ENCODE measurements at places on chromosomes 13 and 19. TPM values are rescaled to one million over a fixed set of nuclear protein-coding genes. Genes with fewer than 3 reads are reported as not detected.

- no peak for DNase-seq
Measured at GRCh38 chr19:9799162-9799561, 19.7 kb downstream of the FBXL12 start.

- DNase-seq, result no peak
Measured at GRCh38 chr13:65990684-65991083, 1239.5 kb downstream of the PCDH9 start.

DNA sequence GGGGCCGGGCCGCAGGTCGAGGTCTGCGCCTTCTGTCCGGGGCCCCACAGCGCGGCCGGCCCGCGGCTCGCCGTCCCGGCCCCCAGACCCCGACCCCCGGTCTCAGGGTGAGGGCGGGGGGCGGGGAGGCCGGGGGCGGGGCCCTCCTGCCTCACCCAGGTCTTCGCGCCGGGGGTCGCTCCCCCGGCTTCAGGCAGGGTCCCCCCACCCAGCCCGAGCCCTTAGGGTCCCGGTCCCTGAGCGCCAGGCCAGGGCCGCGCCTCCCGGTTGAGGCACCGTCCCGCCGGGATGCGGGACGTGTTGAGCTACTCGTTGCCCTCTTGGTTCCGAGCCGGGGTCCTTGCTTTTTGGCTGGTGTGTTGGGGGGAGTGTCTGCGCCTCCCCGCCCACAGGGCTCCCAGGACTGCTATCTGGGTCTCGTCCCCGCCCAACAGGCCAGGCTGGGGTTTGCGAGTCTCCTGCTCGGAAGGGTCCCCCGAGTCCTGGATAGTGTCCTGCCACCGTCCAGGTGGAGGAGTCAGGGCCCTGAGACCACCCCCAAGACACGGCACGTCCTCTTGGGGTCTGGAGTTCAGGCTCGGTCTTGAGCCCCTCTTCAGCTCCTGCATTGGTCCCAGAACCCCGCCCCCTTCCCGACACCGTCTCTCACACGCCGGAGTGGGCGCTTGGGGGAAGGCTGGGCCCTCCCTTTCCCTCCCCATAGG is 452 bp downstream of the PIAS4 start:
- peak; percentile 66 for DNase-seq

DNA sequence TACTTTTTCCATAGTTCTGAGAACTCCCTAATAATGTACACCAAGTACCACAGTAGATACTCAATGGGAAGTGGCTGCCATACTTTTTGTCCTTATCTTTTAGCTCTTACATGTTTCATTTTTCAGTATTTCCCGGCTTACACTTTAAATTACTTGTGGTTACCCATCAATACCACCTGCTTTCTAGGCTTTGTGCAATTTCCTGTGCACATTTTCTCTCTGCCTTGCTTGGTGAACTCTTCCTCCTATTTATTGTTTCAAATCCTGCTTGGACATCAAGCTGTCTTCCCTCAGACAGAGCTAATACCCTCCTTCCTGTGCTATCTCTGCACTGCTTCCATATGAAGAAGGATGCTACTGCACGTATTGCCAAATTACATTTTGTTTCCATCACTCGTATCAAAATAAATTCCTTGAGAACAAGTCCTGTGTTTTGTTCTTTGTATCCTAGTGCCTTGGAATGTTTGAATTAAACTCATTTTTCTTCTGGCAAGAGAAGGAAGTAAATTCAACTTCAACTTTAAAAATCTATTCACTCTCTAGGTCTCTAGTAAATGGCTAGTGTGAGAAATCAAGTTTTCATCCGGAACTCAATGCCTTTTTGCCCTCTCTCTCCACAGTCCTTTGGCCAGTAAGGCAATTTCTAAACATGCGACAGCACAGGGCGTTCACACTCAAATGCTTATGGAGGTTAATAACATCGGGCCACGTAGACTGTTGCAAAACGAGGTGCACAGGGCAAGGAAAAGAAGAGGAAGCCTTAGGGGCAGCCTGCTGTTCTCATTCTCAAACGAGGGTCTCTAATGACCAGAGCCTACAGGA is 5.6 kb downstream of the ZAR1L start:
- DNase-seq, result no peak

- DNase-seq, result peak; percentile 81
Measured at GRCh38 chr13:60397704-60398378, 821 bp downstream of the TDRD3 start.

ZNF837 gene
- 0.22 TPM for total RNA-seq

- no peak for DNase-seq
Measured at GRCh38 chr13:25198647-25199046, 26.6 kb upstream of the AMER2 start.

GRCh38 chr13:108595436-108596274 is 33.8 kb upstream of the MYO16 start:
- DNase-seq, result no peak

DNA sequence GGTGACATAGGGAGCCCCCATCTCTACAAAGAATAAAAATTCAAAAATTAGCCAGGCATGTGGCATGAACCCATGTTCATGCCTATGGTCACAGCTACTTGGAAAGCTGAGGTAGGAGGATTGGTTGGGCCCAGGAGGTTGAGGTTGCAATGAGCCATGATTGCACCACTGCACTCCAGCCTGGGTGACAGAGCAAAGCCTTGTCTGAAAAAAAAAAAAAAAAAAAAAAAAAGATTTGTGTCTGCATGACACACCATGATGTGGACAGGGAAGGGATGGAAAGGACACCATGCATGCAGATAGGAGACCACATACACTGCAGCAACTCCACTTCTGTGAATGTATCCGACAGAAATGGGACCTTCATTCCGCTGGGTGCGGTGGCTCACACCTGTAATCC is 34.0 kb upstream of the HOMER3 start:
- no peak for DNase-seq

NKPD1 gene
- not detected for total RNA-seq

USHBP1 gene
- 7.6 TPM for total RNA-seq

GFY gene
- not detected for total RNA-seq

GRCh38 chr13:27174766-27175455 is 3.3 kb upstream of the USP12 start:
- no peak for DNase-seq

FFAR2 gene
- total RNA-seq, result 0.32 TPM

ZNF175 gene
- 7.4 TPM for total RNA-seq

DNA sequence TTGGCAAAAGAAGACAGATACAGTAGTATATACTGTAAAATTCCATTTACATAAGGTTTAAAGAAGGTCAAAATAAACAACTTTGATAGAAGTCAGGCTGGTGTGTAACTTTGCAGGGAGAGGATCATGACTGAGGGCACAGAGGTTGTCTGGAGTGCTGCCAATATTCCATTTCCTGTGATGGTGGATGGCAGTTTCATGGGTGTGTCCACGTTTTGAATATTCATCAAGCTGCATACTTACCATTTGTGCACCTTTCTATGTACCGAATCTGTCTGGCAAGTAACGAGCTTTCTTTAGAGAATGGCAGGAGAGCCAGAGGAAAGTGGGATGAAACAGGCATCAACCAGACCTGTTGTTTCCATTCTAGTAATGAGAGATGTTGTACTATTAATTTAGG is 420.5 kb upstream of the HTR2A start:
- DNase-seq, result no peak

- no peak for DNase-seq
Measured at GRCh38 chr19:46984077-46985010, 35.3 kb upstream of the NPAS1 start.

- no peak for DNase-seq
Measured at GRCh38 chr19:41694831-41695635, 7.0 kb upstream of the CEACAM7 start.

GRCh38 chr19:2061495-2062388 is 10.7 kb upstream of the MKNK2 start:
- DNase-seq, result peak; percentile 99

DNA sequence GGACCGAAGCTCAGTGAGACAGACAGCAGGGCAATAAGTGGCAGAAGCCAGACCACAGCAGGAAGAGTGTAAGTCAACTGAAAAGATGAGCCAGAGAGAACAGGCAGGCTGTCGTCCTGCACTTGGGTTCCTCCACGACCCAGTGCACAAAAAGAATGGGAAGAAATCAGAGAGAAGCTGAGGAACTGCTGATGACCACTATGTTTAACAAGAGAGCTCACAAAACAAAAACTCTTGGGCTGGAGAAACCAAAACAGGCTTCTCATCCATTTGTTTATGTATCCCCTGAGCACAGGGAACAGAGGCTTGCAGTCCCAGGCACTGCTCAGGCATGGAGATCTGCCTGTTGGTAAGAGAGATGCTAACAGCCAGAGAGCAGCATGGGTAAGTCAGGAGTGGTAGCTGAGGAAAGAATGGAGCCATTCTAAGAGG is 14.0 kb downstream of the AKAP8L start:
- DNase-seq, result no peak

DNA sequence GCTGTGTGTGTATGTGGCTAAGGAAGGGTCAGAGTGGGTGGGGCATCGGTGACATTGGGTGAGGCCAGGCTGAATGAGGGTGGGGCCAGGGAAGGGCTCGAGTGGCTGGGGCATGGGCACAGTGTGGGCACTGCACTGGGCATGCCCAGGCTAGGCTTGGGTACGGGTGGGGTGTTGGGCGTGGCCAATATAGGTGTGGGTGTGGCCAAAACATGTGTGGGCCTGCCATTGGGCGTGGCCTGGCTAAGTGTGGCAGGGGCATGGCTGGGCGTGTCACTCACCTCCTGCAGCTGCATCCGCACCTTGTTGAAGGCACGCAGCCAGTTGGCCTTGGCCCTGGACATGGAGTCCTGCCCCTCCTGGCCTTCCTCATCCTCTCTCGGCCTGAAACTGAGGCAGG is 33.2 kb downstream of the UNC13A start:
- peak; percentile 55 for DNase-seq

WDR62 gene
- 25.5 TPM for total RNA-seq

- no peak for DNase-seq
Measured at GRCh38 chr19:23802290-23802689, 43.6 kb upstream of the ZNF681 start.

DNA sequence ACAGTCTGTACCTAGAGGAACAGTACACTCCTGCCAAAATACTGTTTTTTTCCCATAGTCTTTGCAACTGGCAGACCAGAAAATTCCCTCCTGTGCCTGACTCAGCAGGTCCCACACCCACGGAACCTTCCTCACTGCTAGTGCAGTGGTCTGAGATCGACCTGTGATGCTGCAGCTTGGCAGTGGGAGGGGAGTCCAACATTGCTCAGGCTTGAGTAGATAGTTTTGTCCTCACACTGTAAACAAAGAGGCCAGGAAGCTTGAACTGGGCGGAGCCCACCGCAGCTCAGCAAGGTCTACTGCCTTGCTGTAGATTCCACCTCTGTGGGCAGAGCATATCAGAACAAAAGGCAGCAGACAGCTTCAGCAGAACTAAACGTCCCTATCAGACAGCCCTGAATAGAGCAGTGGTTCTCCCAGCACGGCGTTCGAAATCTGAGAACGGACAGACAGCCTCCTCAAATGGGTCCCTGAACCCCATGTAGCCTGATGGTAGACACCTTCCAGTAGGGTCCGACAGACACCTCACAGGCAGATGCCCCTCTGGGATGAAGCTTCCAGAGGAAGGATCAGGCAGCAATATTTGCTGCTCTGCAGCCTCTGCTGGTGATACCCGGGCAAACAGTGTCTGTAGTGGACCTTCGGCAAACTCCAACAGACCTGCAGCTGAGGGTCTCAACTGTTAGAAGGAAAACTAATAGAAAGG is 92.7 kb downstream of the SUCLA2 start:
- no peak for DNase-seq

DACH1 gene
- 4.7 TPM for total RNA-seq

PCDH20 gene
- total RNA-seq, result 2.2 TPM

DNA sequence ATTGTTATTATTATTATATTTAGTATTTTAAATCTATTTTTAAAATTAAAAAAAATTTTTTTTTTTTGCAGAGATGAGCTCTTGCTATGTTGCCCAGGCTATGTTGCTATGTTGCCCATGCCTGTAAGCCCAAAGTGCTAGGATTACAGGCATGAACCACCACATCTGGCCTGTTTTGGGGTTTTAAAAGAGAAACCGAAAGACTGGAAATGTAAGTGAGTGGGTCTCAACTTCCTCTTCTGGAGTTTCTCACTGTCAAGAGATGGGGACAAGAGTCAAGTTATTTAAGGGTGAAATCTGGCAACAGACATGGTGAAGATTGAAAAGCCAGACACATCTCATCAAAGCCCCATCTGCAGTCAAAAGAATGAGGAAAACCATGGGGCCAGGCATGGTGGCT is 4.2 kb upstream of the OR7G3 start:
- no peak for DNase-seq

DNA sequence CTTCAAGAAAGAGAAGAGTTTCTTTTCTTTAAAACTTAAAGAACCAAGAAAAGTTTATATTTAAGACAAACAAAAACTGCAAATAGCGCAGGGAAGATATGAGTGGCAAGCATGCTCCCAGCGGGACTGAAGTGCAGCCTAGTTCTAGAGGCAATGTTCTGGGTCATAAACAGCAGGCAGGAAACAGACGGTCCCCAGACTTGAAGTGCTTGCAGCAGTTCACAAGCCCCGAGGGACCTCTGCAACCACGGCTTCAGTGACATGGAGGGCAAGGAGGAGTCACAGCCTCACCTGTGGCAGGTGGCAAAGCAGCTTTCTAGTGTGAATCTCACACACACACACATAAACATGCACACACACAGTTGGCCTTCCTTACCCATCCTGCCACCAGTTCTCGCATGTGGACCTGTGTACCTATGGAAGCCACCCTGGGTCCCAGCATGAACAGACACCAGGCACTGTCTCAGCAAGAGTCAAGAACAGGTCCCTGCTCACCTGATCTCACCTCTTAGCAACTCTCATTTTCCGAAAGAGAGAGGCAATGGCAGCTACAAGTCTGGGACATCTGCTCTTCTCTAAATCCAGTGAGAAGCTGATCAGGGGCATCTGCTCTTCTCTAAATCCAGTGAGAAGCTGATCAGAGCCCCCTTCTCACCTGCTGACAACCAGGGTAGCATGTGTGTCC is 162.0 kb downstream of the EFNB2 start:
- DNase-seq, result no peak

FCAR gene
- 0.27 TPM for total RNA-seq

DNA sequence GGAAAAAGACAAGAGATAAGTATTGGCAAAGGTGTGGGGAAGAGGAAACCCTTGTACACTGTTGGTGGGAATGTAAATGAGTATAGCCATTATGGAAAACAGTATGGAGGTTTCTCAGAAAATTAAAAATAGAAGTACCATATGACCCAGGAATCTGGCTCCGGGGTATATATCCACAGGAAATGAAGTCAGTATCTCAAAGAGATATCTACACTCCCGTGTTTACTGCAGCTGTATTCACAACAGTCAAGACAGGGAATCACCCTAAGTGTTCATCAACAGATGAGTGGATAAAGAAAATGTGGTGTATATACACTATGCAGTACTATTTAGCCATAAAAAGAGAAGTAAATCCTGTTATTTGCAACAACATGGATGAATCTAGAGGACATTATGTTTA is 13.5 kb downstream of the KCTD12 start:
- DNase-seq, result no peak

GRCh38 chr13:97953376-97953970 is at the start of gene IPO5:
IPO5 (plus strand) TSS chr13:97953675; CDS start chr13:97976697, 23,022 bp downstream.
- no peak for DNase-seq

TEX30 gene
- 9.5 TPM for total RNA-seq

GRCh38 chr13:40187324-40187795 is 479.1 kb downstream of the FOXO1 start:
- no peak for DNase-seq

- no peak for DNase-seq
Measured at GRCh38 chr19:45560686-45561085, 23.9 kb downstream of the OPA3 start.
